Dorsolateral prefrontal cortex (tissue), 122 donors: ENCODE measurements at places on chromosomes 7 and 10.

DNA sequence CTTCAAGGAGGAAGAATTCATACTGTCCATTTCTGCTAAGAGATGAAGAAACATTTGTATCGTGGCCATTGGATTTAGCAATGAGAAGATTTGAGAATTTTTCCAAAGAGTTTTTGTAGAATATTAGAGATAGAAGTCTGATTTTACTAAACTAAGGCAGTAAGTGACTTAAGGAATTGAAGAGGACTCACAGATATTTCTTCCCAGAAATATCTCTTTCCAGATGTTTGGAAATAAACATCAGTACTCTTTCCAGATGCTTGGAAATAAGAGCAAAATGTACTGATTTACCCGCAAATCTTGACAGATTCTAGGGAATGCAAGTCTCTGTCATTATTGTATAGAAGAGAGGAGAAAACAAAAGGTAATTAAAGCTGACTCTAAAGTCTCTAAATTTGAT, 91.3 kb downstream of the IMMP2L start:
- no peak for DNase-seq

- DNase-seq = no peak
Measured at GRCh38 chr10:131907679-131908078, 6.9 kb downstream of the PPP2R2D start.

DNA sequence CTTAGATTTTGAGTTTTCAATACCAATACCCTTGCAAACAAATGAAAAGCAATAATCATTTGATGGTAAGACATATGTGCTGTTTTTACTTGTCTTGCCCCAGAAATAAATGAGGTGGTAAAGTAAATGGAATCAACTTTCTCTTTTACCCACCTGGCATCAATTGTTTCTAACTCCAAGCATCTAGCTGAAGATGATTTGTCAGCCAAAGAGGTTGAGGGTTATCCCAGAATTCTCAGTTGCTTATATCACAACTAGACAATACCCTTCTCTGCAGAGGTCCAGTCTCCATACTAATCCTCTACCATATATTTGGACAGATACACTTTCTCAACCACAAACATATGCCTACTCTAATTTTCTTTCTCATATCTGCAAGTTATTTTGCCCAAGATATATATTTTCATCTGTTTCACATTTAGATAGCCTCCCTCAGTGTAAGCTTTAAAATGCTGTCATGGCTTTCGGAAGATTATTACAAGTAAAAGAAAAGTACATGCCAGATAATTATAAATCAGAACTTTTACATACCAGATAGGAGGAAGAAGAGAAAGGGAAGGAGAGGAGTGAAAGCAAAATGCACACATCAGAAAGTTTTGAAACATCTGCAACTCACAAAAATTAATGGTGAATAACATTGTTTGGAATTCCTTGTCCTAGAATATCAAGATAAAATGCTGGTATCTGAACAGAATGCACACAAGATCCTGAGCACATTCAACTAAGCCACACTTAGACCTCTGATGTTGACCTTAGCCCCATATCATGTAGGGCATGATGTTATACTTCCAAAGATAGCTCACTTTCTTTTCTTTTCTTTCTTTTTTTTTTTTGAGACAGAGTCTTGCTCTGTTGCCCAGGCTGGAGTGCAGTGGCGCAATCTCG, 146.6 kb downstream of the REEP3 start:
- DNase-seq = no peak

GRCh38 chr10:123427165-123427786, 238.9 kb upstream of the GPR26 start:
- no peak for DNase-seq

DNA sequence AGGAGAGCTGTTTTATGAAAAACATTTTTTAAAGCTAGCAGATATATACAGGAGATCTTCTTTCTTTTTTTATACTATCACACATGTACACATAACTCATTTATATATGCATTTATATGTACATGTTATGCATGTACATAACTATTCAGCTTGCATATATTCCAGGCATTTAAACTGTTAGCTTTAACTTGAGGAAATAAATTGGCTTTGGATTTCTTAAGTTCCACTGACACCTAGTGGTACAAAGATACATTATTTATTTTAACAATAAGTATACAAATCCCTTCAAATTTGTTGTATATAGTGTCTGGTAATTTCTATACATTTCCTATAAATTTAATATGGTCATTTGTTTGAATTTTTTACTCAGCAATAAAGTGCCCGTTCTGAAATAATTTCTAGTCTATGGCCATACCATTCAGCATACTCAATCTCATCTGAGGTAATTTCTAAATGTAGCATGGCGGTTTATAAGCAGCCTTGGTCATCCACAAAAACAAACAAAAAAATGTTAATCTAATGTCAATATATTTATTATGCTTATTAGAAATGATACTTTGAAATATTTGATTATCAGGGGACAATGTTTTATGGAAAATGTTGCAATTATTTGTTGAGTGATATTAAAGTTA, 11.6 kb downstream of the ZDHHC6 start:
- DNase-seq = no peak

- peak; percentile 94 for DNase-seq
Measured at GRCh38 chr7:75599244-75599781, 107.2 kb downstream of the SPDYE5 start.

GRCh38 chr7:25239888-25240287, 11.6 kb upstream of the NPVF start:
- no peak for DNase-seq

GRCh38 chr10:62000726-62001125, 99.2 kb downstream of the ARID5B start:
- DNase-seq = no peak

GRCh38 chr10:100802607-100803006, 57.2 kb downstream of the PAX2 start:
- no peak for DNase-seq

- no peak for DNase-seq
Measured at GRCh38 chr10:49177391-49178355, 10.5 kb downstream of the TMEM273 start.

DNA sequence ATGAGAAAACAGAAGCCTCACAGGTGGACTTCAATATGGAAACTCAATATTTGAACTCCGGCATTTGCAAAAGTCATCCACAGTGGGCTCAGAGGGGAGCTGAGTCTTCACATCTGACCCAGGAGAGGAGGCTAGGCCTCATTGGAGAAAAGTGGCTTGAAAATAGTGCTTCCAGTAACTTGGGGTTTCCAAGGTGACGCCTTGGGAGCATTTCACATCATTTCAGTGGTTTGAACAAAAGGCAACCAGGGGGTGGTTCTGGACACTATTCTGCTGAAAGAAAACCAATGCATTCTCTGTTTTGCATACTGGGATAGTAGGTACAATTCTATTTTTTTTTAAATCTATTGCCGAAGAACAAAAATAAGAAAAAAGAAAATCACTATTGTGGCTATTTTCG, 599.2 kb upstream of the POM121L12 start:
- DNase-seq = no peak

DNA sequence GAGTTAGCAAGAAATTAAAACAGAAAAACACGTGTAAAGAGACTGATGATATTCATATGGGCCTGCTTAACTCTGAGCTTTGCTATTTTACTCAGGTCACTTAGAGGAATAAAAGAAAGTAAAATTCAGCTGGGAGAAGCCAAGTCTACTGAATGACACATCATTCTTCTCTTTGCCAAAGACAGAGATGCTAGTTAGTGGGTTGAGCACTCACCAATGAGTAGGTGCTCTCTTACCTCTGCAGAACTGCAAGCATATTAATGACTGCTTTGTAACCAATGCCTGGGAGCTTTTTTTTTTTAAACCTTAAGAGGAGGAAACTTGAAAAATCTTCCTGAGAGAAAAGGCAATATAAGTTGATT, 44.8 kb upstream of the BAMBI start:
- DNase-seq = no peak

GRCh38 chr10:119024882-119025281, 4.6 kb upstream of the NANOS1 start:
- no peak for DNase-seq

GRCh38 chr10:25392132-25392531, 217.3 kb downstream of the GPR158 start:
- DNase-seq = no peak

- DNase-seq = no peak
Measured at GRCh38 chr10:85379338-85379737, 987.3 kb downstream of the GRID1 start.

GRCh38 chr7:64733550-64734240, 60.5 kb upstream of the ZNF138 start:
- DNase-seq = no peak

GRCh38 chr7:102248081-102248455, 38.6 kb upstream of the SH2B2 start:
- DNase-seq = no peak

GRCh38 chr7:27277628-27278027, 35.0 kb downstream of the EVX1 start:
- DNase-seq = no peak

- DNase-seq = no peak
Measured at GRCh38 chr7:48959676-48960075, 35.3 kb downstream of the CDC14C start.

- no peak for DNase-seq
Measured at GRCh38 chr7:24141874-24142509, 142.0 kb upstream of the NPY start.

DNA sequence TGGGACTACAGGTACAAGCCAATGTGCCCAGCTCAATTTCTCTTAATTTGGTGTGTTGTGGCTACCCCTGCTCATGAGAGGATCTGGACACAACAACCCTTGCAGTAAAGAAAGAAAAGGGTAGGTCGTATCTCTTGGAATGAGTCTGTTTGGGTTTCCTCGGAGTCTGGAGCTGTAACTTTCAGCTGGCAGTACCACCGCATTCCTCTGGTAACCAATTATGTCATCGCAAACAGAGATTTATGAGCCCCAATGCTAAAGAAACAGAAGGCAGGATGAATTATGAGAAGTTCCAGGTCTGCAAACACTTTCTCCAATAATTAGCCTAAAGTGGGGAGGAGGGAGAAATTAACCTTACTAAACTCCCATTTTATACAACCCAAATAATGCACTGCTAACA, 186.6 kb upstream of the NRP1 start:
- no peak for DNase-seq

- peak; percentile 40 for DNase-seq
Measured at GRCh38 chr7:2154831-2155230, 77.9 kb downstream of the MAD1L1 start.

DNA sequence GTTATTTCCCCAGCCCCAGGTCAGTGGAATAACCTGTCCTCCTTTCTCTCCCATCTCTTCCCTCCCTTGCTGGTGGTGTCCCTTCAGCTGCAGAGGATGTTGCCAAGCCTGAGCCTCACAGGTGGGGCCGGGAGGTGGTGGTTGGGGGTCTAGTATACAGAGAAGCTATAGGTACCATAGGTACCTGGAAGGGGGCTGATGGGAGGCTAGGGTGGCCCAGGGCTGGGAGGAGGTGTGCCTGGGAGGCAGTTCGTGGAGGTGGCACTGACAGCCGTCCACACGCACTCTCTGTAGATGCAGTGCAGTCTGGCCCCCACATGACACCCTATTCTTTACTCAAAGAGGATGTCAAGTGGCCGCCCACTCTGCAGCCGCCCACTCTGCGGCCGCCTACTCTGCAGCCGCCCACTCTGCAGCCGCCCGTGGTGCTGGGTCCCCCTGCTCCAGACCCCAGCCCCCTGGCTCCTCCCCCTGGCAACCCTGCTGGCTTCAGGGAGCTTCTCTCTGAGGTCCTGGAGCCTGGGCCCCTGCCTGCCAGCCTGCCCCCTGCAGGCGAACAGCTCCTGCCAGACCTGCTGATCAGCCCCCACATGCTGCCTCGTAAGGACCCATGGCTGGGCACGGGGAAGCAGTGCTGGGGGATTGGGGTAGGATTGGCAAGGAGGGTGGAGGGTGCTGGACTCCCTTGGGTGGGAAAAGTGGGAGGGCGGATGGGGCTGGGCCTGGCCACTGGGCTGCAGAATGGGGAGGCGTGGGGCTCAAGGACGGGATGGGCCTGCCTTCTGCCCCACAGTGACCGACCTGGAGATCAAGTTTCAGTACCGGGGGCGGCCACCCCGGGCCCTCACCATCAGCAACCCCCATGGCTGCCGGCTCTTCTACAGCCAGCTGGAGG, 9.5 kb downstream of the IRF5 start:
- DNase-seq = no peak

GRCh38 chr7:115724400-115725056, 306.0 kb downstream of the TFEC start:
- no peak for DNase-seq

GRCh38 chr7:18004372-18004771, 23.3 kb downstream of the PRPS1L1 start:
- no peak for DNase-seq

DNA sequence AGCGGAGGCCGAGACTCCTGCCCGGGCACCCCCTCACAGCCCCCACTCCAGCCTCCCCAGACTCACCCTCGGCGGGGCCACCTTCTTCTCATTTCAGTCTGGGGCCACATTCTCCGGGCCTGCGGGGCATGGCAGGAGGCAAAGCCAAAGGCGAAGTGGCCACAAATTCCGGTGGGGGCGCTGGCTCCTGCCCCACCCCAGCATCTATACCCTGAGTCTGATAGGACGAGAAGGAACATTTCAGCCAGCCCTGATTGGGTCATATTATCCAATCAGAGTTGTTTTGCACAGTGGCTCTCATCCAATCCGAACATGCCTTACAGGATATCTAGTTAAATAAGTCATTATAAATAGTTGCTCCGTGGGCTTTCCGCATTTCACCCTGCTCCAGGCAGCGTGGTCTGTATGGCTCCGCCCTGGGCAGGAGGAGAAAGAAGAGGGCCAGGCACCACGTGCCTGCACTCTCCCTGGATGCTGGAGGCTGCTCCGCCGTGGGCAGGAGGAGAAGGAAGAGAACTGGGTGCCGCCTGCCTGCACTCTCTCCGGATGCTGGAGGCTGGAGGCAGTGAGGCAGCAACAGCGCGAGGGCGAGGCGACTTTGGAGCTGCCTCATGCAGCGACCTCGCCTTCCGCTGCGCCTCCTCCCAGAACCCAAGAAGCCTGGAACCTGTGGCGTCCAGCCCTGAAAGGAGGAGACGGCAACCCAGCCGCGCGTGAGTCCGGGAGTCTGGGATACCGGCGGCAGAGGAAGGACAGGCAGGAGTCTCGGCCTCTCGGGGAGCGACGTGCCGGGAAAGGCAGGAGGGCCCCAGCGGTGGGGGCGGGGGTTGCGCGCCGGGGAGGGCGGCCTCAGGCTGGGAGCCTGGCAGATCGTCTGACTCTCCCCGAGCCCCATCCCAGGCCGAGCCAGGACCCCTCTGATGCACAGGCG, 162.9 kb downstream of the ZNF33B start:
- peak; percentile 39 for DNase-seq

DNA sequence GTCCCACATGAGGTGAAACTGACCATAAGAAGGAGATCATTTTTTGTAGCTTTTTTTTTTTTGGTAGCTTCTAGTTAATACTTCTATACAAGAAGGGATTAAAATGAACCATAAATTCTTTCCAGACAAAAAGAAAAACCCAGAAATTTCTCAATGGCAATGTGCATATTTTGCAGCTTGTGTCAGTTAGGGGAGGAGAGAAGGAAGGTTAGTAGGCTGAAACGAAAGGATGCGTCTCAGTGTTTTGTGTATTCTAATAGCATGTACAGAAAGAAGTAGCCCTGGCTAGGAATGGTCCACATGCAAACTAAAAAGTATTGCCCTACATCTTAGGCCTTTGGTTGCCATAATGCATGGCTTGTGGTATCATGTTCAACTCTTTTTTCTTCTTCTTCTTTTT, 90.6 kb downstream of the CACNB2 start:
- DNase-seq = no peak

- no peak for DNase-seq
Measured at GRCh38 chr7:70374772-70375533, 757.0 kb upstream of the GALNT17 start.

- DNase-seq = no peak
Measured at GRCh38 chr7:4837803-4838625, 23.8 kb downstream of the PAPOLB start.

GRCh38 chr10:5199398-5199797, 2.8 kb downstream of the AKR1C4 start:
- no peak for DNase-seq

- no peak for DNase-seq
Measured at GRCh38 chr7:101746314-101746713, 71.1 kb upstream of the CUX1 start.
